NCI-H748 treated with DMSO at 0.1 percent for 48 hours (cell line): ENCODE measurements at places on chromosomes 2 and 18.

DNA sequence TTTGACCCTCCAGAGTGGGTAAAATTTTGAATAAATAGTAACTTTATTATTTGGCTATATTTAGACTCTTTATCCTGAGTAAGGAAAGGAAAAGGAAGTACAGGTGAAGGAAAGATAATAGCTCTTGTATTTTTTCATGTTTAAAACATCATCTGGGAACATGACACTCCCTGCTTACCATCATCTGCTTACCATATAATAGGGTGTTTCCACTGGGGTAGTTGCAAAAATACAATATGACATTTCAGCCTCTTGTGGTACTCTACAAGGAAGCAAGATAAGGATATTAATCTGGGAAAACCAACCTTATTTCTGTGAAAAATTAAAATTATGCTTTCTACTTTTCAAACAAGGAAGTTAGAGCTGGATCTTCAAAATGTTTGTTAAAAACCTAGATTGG, 9.9 kb downstream of the RELCH start:
- no peak for DNase-seq

DNA sequence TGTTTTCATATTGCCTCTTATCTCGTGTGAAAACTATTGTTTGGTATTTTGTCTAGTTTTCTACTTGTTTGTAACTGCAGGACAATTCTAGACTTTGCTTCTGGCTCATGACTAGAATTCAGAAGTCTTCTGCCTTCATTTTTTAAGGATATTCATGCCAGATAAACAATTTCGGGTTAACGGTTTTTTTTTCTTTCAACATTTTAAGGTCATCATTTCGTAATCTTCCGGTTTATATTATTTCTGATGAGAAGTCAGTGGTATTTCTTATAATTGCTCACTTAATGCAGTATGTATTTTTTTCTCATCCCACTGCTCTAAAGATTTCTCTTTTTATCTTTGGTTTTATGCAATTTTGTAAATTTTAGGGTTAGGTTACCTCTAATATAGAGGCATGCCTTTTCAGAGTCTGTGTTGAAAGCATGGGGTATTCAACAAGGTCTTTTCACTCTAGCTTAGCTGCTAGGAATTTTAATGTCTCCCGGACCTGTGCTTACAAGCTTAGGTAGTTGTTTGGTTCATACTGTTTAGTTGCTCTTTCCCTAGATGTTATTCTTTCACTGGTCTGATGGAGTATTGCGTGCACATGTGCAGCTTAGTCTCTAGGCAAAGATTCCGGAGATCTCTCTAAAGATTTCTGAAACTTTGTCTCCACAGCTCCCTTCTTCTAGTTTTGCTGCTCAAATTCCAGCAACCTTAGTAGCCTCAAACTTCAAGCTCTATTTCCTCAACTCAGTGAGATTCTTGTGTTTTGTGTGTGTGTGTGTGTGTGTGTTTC, 198.1 kb downstream of the MCFD2 start:
- DNase-seq, result no peak

- no peak for DNase-seq
Measured at GRCh38 chr2:46769809-46770208, 145.8 kb downstream of the MCFD2 start.

- DNase-seq, result no peak
Measured at GRCh38 chr2:236552581-236553363, 16.9 kb upstream of the ACKR3 start.

DNA sequence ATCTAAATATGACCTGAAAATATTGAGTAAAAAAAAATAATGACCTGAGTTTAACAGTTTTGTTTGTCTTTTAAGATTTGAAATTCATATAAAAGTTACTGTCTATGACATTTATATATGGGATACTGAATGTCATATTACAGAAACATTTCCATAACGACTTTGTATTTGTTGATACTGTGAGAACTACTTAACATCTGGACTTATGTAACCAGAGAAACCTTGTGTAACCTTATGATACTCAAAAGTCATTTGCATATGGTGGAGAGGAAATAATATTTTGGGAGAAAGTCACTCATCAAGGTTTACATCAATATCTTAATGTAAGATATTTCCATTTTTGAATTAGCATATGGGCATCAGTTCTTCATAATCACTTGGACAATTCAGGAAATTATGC, 12.6 kb downstream of the MFSD6 start:
- no peak for DNase-seq

DNA sequence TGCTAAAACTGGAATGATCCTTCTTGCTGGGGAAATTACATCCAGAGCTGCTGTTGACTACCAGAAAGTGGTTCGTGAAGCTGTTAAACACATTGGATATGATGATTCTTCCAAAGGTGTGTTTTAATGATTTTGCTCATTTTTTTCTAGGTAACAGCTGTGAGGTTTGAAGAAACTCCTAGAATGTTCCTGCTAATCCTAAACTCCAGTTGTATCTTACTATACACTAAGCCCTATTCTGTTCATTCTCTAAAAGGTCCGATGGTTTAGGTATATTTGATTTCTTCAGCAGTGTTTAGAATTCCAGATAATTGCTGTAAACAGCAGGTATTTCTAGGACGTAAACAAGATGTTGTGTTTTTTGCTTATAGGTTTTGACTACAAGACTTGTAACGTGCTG, 2.3 kb downstream of the MAT2A start:
- DNase-seq, result no peak

GRCh38 chr2:16169381-16169960, 229.1 kb downstream of the MYCN start:
- DNase-seq, result no peak

DNA sequence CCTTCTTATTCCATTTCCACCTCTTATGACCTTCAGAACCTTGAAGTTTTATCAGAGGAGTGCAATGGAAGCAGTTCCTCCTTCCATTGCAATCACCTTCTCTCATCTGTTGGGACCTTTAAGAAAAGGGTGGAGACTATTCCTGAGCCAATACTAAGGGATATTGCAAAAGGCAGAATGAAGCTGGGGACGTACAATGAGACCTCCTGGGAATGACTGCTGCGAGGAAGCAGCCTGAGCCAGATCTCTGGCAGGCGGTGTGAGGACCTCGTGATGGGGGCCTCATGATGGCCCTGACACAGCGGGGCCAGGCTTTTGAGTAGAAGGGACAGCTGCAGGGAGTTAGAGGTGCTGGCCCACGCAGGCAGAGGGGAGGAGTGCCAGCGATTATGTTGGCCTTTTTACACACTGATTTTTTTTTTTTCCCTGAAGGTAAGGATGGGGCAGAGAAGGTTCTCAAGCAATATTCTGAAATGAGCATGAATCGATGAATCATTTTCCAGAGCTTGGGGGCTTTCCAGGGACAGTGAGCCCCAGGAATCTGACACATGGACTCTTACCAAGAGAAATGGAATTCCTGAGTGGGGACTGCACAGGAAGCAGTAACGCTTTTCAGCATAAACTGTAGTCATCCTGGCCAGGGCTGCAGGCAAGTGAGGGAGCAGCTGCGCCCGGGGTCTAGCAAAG, 40.0 kb upstream of the LAPTM4A start:
- DNase-seq, result no peak

- no peak for DNase-seq
Measured at GRCh38 chr2:210616074-210616473, 59.7 kb downstream of the CPS1 start.

DNA sequence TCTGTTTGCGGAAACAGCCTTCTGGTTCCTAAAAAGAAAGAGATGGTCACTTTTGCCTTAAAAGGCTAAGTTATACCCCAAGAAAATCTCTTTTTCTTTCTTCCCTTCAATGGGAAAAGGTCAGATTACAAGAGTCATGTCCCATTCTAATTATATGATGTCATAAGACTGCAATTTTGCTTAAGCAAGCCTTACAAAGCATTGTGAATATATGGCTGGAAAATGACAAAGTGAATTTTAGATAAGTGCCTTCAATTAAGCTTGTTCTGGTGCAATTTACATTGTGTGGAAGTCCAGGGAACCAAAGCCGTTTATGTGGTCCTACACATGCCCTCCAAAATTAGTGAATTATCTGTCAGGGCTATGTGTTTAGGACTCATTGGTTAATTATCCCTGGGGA, 7.6 kb upstream of the BMP10 start:
- DNase-seq, result no peak

GRCh38 chr2:214379227-214379626, 31.6 kb upstream of the VWC2L start:
- DNase-seq, result no peak

DNA sequence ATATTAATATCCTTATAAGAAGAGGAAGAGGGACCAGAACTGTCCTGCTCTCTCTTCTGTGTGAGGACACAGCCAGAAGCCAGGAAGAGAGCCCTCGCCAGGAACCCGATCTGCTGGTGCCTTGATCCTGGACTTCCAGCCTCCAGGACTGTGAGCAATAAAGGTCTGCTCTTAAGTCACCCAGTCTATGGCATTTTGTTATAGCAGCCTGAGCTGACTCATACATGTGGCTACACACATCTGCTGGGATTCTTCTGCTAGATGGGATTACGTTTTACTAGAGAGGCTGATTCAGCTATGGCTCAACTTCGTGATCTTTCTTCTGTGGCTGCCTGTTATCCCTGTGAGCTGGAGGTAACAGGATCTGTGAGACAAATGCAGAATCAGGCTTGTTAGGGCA, 29.6 kb downstream of the ARL4C start:
- DNase-seq, result no peak

DNA sequence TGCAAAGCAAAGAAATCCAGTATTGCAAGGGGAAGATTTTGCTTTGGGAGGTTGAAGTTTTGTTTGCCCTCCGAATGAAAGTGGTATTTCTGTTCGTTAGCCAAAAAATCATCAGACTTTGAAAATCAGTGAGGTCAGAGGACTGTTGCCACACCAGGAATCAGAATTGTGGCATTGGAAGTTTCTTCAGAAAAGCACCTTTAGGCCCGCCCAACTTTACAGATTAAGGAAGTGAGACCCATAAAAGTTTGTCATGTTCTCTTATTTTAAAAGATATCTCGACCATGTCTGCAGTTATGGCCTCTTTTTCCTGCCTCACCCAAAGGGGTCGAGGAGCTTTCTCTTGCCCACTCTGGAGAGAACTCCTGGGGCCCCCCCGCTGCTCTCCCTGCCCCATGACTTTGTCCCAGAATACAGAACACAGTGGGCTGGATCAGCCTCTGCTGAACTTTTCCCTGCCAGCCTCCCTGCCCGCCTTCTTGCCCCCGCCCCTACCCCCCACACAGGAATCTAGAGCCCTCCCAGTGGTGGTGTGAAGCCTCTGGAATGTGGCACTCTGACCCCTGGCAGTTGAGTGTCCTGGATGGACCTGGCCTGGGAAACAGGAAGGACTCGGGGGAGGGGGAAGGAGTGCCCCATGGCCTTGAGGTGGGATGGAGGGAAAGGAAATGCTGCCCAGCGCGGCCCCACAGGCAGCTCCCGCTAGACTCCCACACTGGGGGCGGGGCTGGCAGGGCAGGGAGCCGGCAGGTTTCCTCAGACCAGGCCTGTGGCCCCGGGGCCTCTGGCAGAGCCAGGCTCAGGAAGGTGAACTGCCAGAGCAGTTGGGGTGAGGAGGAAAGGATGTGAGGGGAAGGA, 25.3 kb downstream of the CRIM1 start:
- DNase-seq, result no peak

- no peak for DNase-seq
Measured at GRCh38 chr2:62933398-62933917, 117.2 kb upstream of the OTX1 start.

GRCh38 chr18:50569930-50570329, 10.0 kb downstream of the MAPK4 start:
- no peak for DNase-seq

DNA sequence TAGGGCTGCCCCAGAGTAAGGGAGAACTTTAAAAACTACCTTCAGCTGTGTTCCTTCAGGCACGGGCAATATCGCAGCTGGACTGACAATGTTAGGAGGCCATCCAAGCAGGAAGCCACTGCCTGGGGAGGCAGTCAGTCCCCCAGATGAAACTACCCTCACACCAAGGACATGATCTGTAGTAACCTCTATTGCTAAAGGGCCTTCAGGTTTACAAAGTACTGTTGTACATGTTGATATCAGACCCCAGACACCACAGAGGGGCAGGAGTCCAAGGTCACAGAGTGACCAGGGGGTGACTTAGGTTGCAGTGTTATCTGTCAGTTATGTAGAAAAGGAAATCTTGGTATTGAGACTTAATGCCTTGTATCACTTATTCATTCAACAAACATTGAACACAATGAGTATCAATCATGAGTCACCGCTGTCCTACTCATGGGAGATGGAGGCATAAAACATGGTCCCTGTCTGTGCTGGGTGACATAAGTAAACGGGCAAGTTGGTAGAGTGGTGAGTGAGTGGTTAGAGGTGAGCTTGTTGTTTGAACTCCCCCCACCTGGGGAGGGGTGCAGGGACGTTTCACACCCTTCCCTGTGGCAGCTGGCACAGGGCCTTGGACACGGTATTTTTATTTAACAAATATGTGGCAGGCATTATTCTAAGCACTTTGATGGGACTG, 7.1 kb downstream of the CABLES1 start:
- DNase-seq, result no peak

DNA sequence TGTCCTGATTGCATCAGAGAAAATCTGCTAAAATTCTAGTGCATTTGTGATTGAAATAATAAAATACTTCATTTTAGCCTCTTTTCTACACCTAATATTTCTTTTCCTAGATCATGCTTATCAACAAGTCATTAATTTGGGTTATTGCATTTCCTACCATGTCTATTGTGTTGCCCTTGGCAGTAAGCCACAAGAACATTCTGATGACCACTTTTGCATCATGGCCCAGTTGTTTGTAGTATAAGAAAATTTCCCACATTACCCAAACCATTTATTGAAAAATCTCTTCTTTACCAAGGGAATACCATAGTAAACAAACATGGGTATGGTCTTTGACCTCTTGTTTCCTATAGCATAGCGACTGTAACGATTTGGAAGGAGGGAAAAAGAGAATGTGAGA, 76.3 kb downstream of the R3HDM1 start:
- no peak for DNase-seq

DNA sequence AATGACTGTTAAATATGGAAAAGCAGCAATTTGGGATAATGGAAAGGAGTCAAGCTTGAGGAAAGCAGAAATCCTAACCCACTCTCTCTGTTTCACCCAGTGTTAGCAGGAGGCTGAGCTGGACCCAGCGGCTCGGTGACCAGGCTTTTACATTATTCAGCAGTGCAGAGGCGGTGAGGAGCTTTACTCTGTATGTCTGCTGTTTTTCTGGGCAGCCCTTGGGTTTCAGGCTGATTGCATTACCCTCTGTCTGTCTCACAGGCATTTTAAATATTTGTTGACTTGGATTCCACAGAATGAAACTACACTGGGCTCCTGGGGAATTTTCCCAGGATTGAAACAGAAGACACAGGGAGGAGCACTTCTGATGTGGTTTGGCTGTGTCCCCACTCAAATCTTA, 368.0 kb downstream of the GALR1 start:
- no peak for DNase-seq

DNA sequence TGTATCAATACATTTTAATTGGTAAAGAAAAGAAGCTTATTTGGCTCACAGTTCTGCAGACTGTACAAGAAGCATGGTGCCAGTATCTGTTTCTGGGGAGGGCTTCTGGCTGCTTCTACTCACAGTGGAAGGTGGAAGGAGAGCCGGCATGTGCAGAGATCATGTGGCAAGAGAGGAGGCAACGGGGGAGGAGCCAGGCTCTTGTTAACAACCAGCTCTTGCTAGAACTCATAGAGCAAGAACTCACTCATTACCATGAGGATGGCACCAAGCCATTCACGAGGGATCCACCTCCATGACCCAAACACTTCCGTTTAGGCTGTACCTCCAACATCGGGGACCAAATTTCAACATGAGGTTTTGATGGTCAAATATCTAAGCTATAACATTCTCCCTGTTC, 7.5 kb downstream of the PARD6G start:
- DNase-seq, result no peak
